MM.1S (cell line): ENCODE measurements at places on chromosomes 12 and 14.

DNA sequence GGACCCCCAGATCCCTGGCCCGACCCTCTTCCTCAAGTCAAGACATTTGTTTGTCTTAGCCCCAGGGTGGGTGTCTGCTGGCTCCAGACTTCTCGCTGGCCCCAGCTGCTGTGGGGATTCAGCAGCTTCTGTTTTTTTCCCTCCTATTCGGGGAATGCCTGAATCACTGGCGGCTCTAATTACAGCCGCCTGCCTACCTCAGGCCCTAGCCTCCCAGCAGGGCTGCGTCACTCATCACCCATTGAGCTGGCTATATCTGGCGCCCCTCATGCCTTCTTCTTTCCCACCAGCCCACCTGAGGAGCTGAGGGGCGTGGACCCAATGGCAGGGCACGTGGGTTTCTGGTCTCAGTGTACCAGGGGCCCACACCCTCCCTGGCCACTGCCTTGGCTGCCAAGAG, 10.1 kb downstream of the KRT80 start:
- DNase-seq, result no peak

DNA sequence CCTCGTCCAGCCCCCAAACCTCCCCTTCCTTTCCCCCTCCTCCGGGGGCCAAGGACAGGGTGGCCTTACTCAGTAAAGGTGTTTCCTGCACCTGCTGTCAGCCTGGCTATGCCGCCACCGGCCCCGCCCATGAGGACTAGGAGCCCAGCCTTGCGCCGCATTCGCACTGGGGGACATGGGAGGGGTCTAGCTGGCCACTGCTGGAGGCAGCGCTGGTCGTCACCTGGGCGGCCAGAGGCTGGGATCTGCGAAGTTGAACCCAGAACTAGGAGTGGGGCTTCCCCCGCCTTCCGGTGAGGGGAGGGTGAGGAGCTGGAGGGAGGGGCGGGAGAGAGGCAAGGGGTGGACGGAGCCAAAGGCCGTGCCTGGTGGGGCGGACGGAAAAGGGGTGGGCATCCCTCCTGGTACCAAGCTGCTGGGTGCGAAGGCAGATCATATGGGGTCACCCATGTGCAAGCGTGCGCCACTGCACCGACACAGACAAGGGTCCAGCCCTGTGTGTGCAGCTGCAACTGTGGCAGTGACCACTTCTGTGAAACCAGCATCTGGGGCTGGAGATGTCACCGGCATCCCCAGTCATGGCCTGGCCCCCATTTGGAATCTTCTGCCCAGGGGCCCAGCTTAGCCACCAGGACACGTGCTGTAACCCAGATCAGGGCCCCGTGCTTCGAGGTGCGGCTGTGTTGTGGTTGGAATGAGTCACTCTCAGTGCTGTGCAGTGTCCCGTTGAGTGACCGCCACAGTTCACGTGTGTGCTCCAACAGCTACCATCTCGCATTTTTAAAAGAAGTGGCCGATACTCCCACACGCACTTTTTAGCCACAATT, 8.5 kb downstream of the AMN start:
- no peak for DNase-seq

GRCh38 chr12:105485921-105486320, 155.4 kb downstream of the C12orf75 start:
- no peak for DNase-seq

- no peak for DNase-seq
Measured at GRCh38 chr12:24979976-24980730, 31.3 kb upstream of the BCAT1 start.

- no peak for DNase-seq
Measured at GRCh38 chr12:74732826-74733225, 195.2 kb downstream of the ATXN7L3B start.

GRCh38 chr14:20696764-20697163, 8.2 kb downstream of the ANG start:
- no peak for DNase-seq

DNA sequence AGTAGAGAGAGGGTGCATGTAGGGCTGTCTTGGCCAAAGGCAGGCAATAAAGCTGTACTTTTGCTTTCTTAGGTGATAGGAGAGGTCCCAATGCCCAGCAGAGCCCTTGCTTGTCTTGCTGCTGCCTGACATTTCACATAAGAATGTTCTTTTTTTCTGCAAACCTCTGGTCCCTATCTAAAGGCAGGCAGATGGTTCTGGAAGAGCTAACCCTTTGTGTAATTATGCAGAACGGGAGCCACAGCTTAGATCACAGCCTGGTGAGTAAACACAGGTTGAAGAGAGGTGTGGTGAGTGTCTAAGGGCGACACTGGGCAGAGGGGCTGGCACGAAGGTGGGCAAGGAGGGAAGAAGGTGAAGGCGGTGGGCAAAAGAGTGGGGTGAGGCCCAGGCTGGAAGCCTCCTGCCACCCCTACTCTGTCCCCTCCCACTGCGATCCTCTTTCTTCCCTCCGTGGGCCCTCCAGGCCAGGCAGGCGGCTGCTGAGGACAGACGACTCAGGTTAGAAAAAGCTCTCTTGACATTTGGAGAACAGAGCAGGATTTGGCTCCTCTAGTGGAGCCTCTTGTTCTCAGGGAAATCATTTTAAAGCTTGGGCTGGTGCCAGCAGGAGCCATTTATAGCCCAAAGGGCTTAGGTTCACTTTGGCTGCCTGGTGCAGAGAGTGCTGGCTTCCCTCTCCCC, 42.8 kb downstream of the PRMT8 start:
- DNase-seq, result no peak

DNA sequence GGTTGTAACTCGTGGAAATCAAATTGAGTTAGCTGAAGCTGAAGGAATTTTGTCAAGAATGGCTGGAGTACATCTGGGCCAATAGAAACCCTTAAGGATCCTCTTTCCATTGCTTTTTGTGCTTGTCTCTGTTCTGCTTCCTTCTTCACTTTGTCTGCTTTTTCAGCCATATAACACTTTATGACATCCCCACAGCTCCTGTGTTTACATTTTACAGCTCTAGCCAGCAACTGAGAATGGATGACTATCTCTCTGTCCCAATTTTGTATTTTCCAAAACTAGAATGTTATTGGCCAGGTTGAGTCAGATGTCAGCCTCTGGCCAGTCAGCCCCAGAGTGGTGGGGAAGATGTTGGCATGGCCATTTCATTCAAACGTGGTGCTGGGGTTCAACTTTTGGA, 57.6 kb downstream of the PELI2 start:
- DNase-seq, result no peak

- DNase-seq, result no peak
Measured at GRCh38 chr14:56208520-56208919, 90.3 kb downstream of the PELI2 start.

- DNase-seq, result peak; percentile 51
Measured at GRCh38 chr12:10363914-10364814, 25.7 kb downstream of the KLRK1 start.

- DNase-seq, result no peak
Measured at GRCh38 chr12:68477906-68478305, 132.8 kb upstream of the RAP1B start.

- no peak for DNase-seq
Measured at GRCh38 chr14:101347893-101348777, 213.2 kb upstream of the DIO3 start.

- peak; percentile 65 for DNase-seq
Measured at GRCh38 chr12:62813031-62813829, 121.7 kb downstream of the PPM1H start.

DNA sequence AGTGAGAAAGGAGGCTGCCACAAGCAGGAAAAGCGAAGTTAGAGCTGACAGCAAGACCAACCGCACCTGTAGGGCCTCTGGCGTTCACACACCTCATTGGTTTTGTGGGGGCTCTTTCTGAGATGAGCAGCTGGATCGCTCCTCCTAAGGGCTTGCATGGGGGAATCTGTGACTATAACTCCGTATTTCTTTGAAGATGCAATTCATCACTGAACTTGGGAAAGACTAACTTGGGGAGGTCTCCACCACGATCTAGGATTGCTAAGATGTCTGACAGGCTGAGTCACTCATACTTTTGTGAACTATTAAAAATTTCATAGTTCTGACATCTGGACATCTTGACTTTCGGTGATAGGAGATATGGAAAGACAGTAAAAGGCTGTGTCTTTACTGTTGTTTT, 173.6 kb downstream of the ETV6 start:
- DNase-seq, result no peak

GRCh38 chr14:101589486-101590015, 28.3 kb downstream of the DIO3 start:
- DNase-seq, result no peak

DNA sequence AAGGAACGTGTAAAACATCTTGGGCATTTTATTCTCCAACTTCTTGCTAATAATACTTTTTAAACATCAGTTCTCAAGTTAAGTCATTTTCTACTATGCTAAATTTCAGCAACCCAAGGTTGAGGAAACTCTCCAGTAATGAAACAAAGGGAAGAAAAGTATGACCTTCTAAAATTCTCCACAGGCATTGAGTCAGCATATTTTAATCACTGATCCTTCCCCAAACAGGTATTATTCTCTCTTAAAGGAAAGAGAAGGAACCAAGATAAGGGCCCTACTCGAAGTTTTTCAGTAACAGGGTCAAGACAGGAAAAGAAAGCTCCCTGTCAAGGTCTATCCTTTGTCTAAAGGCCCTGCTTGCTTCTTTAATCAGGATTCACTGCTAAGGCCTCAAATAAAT, 3.0 kb downstream of the KICS2 start:
- no peak for DNase-seq

- DNase-seq, result no peak
Measured at GRCh38 chr12:102567031-102567985, 86.9 kb upstream of the IGF1 start.

GRCh38 chr14:92224358-92224954, 98.5 kb upstream of the SLC24A4 start:
- DNase-seq, result no peak
